ENCODE measurements at places on chromosomes 11 and 22.

GRCh38 chr22:42587588-42588175, 27.0 kb downstream of the POLDIP3 start:
- no peak for DNase-seq

- DNase-seq = no peak
These were observed 846.0 kb downstream of the FAM181B start for GRCh38 chr11:81887671-81888070.

DNA sequence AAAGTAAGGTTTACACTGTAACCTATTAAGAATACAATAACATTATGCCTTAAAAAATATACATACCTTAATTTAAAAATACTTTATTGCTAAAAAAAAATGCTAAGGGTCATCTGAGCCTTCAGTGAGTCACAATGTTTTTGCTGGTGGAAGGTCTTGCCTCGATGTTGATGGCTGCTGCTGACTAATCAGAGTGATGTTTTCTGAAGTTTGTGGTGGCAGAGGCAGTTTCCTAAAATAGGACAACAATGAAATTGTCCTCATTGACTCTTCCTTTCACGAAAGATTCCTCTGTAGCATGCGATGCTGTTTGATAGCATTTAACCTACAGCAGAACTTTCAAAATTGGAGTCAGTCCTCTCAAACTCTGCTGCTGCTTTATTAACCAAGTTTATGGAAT, 97.6 kb downstream of the FAT3 start:
- DNase-seq = peak; percentile 74

DNA sequence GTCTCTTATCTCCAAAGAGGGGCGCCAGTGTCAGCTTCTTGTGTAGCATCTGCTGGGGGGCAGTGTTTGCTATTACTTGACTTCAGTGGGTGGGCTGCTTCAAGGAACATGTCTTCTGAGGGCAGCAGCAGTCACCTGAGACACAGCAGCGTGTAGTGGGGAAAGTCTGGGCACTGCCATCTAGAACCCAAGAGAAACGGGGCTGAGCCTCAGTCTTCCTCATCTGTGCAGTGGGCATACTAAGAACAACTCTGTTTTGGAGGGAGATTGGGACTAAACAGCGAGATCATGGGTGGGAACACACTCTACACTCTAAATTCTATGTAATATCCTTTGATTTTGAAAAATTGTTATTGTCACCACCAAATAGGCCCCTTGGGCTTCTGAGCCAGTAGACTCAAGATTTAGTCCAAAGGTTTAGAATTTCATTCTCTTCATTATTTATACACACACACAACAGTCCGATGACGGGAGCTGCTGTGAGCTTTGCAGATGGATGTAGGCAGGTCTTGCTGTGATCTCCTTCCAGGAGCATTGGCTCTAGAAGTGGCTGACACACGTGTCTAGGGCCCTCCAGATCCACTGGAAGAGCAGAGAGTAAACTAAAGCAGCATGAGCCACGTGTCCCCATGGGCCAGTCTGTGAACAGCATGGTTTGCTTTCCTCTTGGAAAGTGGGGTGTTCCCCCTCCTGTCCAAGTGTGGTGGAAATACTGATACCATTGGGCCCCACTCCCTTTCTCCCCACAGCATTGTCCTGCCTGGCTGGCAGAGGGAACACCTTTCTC, 51.8 kb downstream of the TRAF6 start:
- DNase-seq = no peak

- no peak for DNase-seq
These were observed 117.8 kb downstream of the TEAD1 start for GRCh38 chr11:12792018-12792417.

DNA sequence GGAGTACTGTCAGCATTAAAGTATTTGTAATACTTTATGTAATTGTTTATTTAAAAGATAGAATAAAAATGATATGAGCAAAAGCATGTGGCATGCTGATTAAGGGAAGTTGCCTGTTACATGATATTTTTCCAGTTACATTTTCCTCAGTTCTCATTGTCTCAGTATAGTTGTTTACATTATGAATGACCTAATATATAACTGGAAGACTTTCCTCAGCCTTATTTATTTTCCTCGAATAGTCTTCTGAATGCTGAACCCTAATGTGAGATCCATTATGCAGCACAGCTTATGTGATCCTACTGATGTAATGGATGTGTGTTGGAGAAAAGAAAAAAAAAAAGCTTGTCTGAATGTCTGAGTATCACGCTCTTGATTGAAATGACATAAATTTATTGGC, 95.5 kb downstream of the LUZP2 start:
- no peak for DNase-seq

All from EL (cell line).